B cell (primary cell): ENCODE measurements at places on chromosomes 6 and 20.

GRCh38 chr6:125888989-125889656 is 67.4 kb upstream of the HINT3 start:
- peak; percentile 28 for DNase-seq

GRCh38 chr6:41706876-41707564 is 28.4 kb downstream of the TFEB start:
- DNase-seq: peak; percentile 59

GRCh38 chr6:134182528-134182927 is 130.1 kb upstream of the SLC2A12 start:
- DNase-seq: no peak

- DNase-seq: peak; percentile 95
Observed at GRCh38 chr6:116253505-116254296, at the start of gene TSPYL4. Gene TSPYL4 (minus strand): TSS chr6:116254075. CDS start chr6:116254008, 67 bp downstream.

DNA sequence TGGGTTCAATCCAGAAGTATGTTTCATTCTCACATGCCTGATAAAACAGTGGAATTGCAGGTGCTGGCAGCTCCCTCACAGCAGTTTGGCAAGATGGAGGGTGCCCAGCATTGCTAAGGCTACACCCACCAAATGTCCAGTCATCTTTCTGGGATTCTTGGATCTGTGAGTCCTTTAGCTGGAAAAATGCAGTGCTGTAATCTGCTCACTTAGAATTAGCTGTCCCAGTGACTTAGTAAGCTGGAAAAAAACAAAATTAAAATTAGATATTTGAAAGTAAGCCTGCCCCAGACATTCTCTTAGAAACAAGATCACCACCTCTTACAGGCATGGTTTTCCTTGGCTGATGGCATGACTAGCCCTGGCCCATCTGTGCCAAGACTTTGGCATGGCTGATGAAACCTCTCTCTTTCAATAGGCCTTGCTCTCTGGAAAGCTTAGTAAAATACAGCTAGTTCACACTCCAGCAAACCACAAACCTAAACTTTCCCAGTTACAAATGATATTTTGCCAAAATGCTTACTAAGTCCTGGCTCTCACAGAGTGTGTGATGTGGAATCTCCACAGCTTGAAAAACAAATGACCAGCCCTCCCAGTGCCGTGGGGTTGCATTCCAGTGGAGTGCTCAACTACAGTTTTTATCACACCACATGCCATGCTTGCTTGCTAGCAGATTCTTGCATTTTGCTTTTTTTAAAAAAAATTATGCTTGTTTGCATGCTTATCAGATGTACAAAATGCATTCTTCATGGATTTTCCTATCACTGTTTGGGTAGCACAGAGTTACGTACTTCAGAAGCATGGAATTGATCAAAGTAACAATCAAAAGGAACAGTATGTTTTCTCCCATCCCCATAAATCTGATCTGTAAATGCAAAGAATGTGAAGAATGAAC is 261.5 kb downstream of the EYA4 start:
- DNase-seq: no peak
